NCI-H1417 (cell line): ENCODE measurements at places on chromosomes 16 and 17.
A peak's percentile ranks its signal among the peaks of the same experiment; 100 is the strongest.

GRCh38 chr17:66527335-66527734 lies 224.9 kb downstream of the PRKCA start:
- no peak for DNase-seq

DNA sequence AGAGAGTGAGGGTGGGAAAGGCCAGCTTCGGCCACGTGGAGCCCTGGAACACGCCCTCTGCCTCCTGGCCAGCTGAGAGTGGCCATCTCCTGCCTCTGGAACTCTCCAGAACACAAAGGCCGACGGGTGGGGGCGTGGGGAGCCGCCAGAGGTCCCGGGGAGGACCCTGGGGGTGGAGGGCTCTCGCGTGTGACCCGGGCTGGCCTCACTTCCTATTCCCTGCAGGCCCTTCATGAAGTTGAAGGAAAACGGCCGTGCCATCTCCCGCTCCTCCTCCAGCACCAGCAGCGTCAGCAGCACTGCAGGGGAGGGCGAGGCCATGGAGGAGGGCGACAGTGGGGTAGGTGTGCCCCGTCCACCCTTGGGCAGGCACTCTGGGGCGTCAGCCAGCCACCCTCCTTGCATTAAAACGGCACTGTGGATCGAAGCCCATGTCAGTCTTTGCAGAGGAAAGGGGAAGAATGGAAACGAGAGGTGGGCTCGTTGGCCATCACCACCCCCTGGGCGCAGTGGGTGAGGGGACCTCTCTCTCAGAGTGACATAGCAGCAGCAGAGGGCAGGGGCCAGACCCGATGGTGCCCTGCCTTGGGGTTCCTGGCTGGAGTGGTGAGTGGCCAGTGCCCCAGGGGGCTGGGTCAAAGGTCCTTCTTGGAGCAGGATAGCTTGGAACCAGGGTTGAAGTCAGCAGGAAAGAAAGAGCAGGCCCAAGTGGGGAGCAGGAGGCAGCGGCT lies 37.1 kb downstream of the OR1D5 start:
- DNase-seq = no peak

- DNase-seq = no peak
These were observed 11.7 kb downstream of the TMEM100 start for GRCh38 chr17:55710829-55711496.

DNA sequence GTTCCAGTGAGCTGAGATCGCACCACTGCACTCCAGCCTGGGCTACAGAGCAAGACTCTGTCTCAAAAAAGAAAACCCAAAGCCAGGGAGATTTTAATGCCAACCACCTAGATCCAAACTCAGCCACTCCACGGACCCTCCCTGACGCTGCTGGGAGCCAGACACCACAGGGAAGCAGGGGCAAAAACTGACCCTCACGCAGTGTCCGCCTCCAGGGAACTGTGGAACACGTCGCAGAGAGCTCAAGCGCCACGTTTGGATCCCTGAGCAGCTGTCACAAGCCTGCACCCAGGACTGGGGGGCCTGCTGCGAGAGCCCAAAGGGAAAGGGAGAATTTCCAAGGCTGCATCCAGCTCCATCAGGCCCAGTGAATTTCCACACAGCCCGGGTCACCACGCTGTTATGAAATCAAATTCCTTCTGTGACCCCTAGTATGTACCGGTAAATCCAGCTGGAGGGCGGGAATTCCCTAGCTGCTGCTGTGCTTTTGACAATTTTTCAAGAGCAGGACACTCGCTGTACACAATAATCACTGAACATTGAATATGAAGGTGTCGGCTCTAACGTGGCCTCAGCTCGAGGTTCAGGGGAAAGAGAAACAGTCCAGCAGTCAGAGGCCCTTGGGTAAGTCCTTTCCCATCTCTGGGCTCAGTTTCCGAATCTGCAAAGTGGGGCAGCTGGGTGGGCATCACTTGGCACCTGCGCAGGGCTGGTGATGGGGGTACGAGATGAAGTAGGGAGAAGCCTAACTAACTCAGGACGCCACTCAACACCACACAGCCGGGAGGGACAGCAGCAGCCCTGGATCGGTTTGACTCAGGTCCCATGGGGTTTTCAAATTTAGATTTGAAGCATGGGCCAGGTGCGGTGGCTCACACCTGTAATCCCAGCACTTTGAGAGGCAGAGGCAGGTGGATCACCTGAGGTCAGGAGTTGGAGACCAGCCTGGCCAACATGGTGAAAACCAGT lies 8.6 kb downstream of the CARHSP1 start:
- DNase-seq = no peak

DNA sequence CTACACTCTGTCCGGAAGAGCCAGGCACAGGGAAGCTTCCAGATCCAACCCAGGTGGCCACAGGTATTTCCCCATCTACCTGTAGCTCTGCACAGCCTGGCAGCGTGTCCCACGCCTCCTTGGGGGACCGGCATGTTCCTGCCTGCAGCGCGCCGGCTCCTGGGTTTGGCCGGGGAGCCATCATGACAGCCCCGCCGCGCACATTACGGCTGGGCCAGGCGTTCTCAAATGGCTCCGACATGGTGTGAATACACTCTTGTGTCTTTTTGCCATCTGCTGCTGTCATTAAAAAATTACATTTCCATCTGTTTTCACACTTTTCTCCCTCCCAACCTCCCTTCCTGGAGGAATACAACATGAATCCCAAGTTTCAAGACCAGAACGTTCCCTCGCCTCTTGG lies 8.0 kb upstream of the GINS2 start:
- no peak for DNase-seq

DNA sequence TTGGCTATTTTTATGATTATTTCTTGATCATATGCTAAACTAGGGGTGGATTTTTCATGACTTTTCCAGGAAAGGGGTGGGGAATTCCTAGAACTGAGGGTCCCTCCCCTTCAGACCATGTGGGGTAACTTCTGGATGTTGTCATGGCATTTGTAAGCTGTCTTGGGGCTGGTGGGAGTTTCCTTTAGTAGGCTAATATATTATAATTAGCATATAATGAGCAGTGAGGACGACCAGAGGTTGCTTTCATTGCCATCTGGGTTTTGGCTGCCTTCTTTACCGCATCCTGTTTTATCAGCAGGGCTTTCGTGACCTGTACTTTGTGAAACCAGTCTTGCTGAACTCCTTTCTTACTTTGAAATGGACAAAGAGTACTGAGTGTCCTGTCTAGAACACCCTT lies 40.4 kb upstream of the ABCA5 start:
- DNase-seq = no peak

- DNase-seq = no peak
These were observed 106.3 kb upstream of the ZNF267 start for GRCh38 chr16:31767267-31767666.

- DNase-seq = no peak
These were observed 20.7 kb downstream of the MARCHF10 start for GRCh38 chr17:62787366-62787765.

DNA sequence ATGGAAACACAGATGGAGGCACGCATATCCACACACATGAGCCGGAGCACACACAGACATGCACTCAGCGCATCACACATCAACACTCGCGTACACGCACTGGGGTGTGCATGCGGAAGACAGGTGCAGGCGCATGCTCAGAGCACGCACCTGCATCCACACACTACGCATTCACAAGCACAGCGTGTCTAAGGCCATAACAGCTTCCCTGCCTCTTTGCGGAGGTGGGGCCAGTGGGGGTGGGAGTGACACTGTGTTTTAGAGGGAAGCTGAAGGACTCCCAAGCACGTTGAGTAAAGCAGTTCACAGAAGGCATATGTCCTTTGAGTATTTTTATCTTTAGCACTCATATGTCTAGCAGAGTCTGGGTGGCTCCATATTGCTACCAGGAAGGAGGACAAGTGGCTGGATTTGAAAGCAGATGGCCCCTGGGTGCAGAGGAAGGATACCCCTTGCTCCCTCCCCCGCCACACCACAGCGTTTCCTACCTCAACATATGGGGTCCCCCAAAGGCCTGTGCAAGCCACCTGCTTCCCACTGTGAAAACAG lies 68.6 kb upstream of the TOB1 start:
- DNase-seq = peak; percentile 75

GRCh38 chr17:27384261-27384701 lies 72.0 kb upstream of the KSR1 start:
- DNase-seq = no peak

GRCh38 chr16:89383095-89384003 lies 107.0 kb downstream of the ANKRD11 start:
- DNase-seq = peak; percentile 10
